ENCODE measurements at places on chromosomes 7 and 10.
A peak's percentile ranks its signal among the peaks of the same experiment; 100 is the strongest.

DNA sequence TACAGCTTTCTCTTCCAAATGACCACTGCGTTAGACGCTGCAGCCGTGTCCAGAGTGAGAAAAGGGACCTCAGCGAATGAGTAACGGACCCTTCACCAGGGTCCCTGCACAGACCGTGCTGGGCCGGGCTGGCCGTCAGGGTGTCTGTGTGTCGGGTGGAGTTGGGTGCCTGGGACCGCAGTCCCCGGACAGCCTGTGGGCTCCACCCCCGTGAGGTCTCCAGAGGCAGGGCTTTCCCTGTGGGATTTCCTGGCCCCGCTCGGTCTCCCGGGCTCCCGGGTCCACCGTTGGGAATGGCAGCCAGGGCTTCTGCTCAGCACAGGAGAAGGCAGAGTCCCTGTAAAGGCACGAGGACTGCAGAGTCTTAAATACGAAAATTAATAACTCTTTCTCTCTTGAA is 509.7 kb downstream of the TCERG1L start:
- DNase-seq = no peak
- H3K27me3 ChIP-seq = no peaks in the 10 kb centered on the region
- H3K36me3 ChIP-seq = no peaks in the 10 kb centered on the region
- no peak overlapping the region for H3K4me3 ChIP-seq
- no peaks in the 10 kb centered on the region for H3K4me1 ChIP-seq

- no peak overlapping the region for H3K4me3 ChIP-seq
- no peaks in the 10 kb centered on the region for H3K36me3 ChIP-seq
- H3K4me1 ChIP-seq = peaks cover 12% of the 10 kb centered on the region
Measured at GRCh38 chr7:70000737-70001348, 402.6 kb downstream of the AUTS2 start.

DNA sequence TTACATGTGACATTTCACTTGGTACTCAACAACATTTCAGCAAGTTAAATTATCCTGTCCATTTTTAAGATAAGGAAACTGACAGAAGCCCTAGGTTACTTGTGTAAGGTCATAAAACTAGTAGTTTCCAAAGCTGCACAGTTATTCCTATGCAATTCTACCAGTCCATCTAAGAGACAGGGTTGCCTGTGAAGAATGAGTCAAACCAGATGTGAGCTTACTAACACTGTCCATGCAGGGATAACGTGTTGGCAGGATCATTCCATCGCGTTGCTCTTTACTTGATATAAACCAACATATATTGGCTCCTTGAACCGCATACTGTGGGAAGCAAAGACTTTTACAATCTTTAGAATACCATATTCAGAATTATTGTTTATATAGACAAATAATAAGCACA is 280.9 kb upstream of the HGF start:
- H3K27ac ChIP-seq = no peak overlapping the region
- no peak for DNase-seq
- no peak overlapping the region for H3K4me3 ChIP-seq

DNA sequence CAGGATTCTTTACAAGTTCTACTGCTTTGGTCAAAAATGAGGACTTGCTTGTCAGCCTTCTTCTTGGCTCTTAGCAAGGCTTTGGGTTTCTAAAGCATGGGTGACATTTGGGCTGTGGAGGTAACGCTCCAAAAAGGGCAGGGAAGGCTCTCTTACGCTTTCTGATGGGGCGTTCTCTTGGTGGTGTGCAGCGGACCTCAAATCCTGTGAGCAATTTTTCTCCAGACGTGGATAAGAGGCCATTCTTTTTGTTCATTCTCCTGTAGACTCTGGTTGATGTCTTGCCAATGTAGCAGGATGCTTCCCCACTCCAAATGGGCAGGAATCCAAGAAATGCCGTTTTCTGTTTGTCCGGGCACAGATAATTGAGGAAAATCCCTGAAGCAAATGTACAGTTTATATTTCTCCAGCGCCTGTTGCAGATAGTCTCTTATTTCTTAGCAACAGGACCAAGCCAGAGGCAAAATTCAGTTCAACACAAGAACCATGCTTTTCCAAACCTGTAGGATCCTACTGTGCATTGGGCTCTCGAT is 138.4 kb upstream of the NFE2L3 start:
- peak; percentile 33 for DNase-seq
- H3K27ac ChIP-seq = no peak overlapping the region
- no peaks in the 10 kb centered on the region for H3K36me3 ChIP-seq
- no peak overlapping the region for H3K4me3 ChIP-seq
- H3K27me3 ChIP-seq = no peaks in the 10 kb centered on the region
- H3K4me1 ChIP-seq = peaks cover 3% of the 10 kb centered on the region

GRCh38 chr10:111128331-111129180 is 51.7 kb downstream of the ADRA2A start:
- no peak overlapping the region for H3K4me3 ChIP-seq
- no peaks in the 10 kb centered on the region for H3K36me3 ChIP-seq
- DNase-seq = no peak
- H3K27ac ChIP-seq = no peak overlapping the region
- no peaks in the 10 kb centered on the region for H3K4me1 ChIP-seq
- H3K27me3 ChIP-seq = no peaks in the 10 kb centered on the region

- H3K4me1 ChIP-seq = peaks cover 68% of the 10 kb centered on the region
- no peaks in the 10 kb centered on the region for H3K36me3 ChIP-seq
- H3K27me3 ChIP-seq = no peaks in the 10 kb centered on the region
- no peak overlapping the region for H3K4me3 ChIP-seq
- no peak overlapping the region for H3K27ac ChIP-seq
Measured at GRCh38 chr10:132630666-132631337, 93.2 kb downstream of the INPP5A start.

DNA sequence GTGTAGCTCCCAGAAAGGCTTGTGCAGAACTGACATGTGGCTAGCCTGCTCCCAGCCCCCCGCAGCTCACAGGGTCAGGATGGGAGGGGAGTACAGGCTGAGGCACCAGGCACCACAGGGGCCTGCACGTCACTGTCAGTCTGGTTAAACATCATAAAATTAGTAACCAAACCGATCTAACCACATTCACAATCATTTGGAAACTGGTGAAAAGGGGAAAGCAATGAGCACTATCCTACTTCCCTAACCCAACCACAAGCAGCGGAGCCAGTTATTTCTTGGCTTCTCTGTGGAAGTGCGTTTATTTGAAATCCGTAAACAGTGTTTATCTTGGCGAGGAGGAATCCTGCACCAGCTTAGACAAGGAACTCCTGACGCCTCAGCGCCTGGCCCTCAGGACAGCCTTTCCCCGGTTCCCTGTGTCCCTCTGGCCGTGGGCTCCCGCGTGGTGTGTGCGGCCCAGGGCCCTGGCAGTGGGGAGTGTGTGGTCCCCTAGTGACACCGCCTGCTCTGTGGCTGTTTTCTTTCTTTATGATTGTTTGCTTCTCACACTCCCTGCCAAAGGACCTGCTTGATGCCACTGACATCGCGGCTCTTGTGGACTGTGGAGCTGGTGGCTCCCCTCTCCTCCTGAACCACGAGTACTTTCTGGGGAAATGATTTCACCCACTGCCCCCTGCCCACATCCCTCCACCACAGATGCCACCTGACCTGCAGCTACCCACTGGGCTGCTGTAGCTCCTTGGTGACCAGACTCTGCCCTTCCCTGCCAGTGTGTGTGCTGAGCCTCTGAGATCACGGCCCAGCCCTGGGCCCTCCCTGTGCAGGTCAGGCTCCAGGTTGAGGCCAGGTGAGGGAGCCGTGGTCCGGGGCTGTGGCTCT is 38.0 kb downstream of the INPP5A start:
- peaks cover 10% of the 10 kb centered on the region for H3K4me1 ChIP-seq
- no peak overlapping the region for H3K27ac ChIP-seq
- no peaks in the 10 kb centered on the region for H3K36me3 ChIP-seq
- no peaks in the 10 kb centered on the region for H3K27me3 ChIP-seq

- no peaks in the 10 kb centered on the region for H3K36me3 ChIP-seq
- no peaks in the 10 kb centered on the region for H3K4me1 ChIP-seq
- H3K4me3 ChIP-seq = no peak overlapping the region
- no peak for DNase-seq
Measured at GRCh38 chr7:158498443-158499081, 89.1 kb downstream of the PTPRN2 start.

GRCh38 chr7:8423057-8423456 is 10.4 kb upstream of the NXPH1 start:
- H3K27me3 ChIP-seq = no peaks in the 10 kb centered on the region
- DNase-seq = no peak
- no peaks in the 10 kb centered on the region for H3K4me1 ChIP-seq

- peaks cover 10% of the 10 kb centered on the region for H3K4me1 ChIP-seq
- H3K4me3 ChIP-seq = no peak overlapping the region
- H3K36me3 ChIP-seq = no peaks in the 10 kb centered on the region
- no peaks in the 10 kb centered on the region for H3K27me3 ChIP-seq
- no peak overlapping the region for H3K27ac ChIP-seq
Measured at GRCh38 chr7:112079122-112079521, 127.1 kb downstream of the DOCK4 start.

GRCh38 chr7:129557686-129558481 is 53.6 kb upstream of the NRF1 start:
- no peaks in the 10 kb centered on the region for H3K36me3 ChIP-seq
- no peak for DNase-seq
- H3K27me3 ChIP-seq = no peaks in the 10 kb centered on the region
- H3K4me3 ChIP-seq = no peak overlapping the region
- H3K4me1 ChIP-seq = no peaks in the 10 kb centered on the region

DNA sequence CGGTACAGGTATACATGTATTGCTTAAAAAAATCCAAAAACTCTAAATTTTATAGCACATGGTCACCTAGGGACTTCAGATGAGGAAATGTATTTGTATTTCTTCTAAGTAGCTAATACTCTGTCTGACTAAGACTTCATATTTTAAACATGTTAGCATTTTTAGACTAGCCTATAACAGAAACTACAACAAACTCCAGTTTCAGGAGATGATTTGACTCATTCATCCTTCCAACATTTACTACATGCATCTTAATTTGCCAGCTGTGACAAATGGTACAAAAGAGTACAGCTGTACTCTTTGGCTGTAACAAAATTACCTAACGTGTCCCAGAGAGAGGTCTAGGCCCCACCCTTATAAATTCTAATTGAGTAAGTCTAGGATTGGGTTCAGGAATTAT is 22.2 kb downstream of the TMEM209 start:
- H3K4me1 ChIP-seq = no peaks in the 10 kb centered on the region
- peaks cover 54% of the 10 kb centered on the region for H3K36me3 ChIP-seq
- no peak for DNase-seq
- no peak overlapping the region for H3K27ac ChIP-seq
- H3K27me3 ChIP-seq = no peaks in the 10 kb centered on the region
- no peak overlapping the region for H3K4me3 ChIP-seq

- H3K36me3 ChIP-seq = no peaks in the 10 kb centered on the region
- H3K27ac ChIP-seq = peak overlapping the region; percentile 92
- peak overlapping the region; percentile 33 for H3K4me3 ChIP-seq
Measured at GRCh38 chr7:142321391-142321790, 63.5 kb upstream of the PRSS58 start.

DNA sequence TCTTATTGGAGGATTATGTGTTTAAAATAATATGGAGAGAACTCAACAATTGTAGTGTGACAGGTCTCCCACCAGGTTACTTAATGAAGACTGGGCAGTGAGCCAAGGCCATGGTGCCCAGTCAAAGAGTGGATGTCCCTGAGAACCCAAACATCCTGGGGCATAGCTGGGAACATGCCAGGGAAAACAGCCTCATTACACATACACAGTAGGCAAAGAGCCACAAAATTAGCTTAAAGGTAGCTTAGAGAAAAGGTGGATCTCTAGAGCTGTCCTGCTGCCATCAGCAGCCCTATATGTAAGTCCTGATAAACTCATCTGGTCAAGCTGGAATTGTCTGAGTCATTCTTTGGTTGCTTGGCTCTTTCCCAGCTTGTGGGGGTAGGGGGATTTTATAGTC is 287.8 kb downstream of the PHF14 start:
- no peak overlapping the region for H3K4me3 ChIP-seq
- no peak for DNase-seq
- no peaks in the 10 kb centered on the region for H3K36me3 ChIP-seq
- no peak overlapping the region for H3K27ac ChIP-seq

- no peaks in the 10 kb centered on the region for H3K4me1 ChIP-seq
- no peaks in the 10 kb centered on the region for H3K36me3 ChIP-seq
- DNase-seq = no peak
- no peak overlapping the region for H3K4me3 ChIP-seq
Measured at GRCh38 chr10:95031656-95032055, 37.6 kb downstream of the CYP2C8 start.

- H3K36me3 ChIP-seq = no peaks in the 10 kb centered on the region
- H3K4me1 ChIP-seq = no peaks in the 10 kb centered on the region
- no peak overlapping the region for H3K4me3 ChIP-seq
- DNase-seq = no peak
- H3K27me3 ChIP-seq = no peaks in the 10 kb centered on the region
Measured at GRCh38 chr7:82012453-82012852, 242.6 kb upstream of the HGF start.

- no peaks in the 10 kb centered on the region for H3K27me3 ChIP-seq
- H3K36me3 ChIP-seq = no peaks in the 10 kb centered on the region
- no peak for DNase-seq
- no peak overlapping the region for H3K4me3 ChIP-seq
- peaks cover 12% of the 10 kb centered on the region for H3K4me1 ChIP-seq
Measured at GRCh38 chr10:31341552-31341951, 22.5 kb downstream of the ZEB1 start.

- H3K4me1 ChIP-seq = no peaks in the 10 kb centered on the region
- peaks cover 42% of the 10 kb centered on the region for H3K27me3 ChIP-seq
- H3K4me3 ChIP-seq = no peak overlapping the region
- no peak overlapping the region for H3K27ac ChIP-seq
- DNase-seq = no peak
Measured at GRCh38 chr10:124386186-124387077, 32.3 kb downstream of the OAT start.

- no peaks in the 10 kb centered on the region for H3K4me1 ChIP-seq
- no peak overlapping the region for H3K4me3 ChIP-seq
- no peak for DNase-seq
- H3K27ac ChIP-seq = no peak overlapping the region
- H3K27me3 ChIP-seq = no peaks in the 10 kb centered on the region
- H3K36me3 ChIP-seq = no peaks in the 10 kb centered on the region
Measured at GRCh38 chr10:65194555-65194954, 1673.4 kb downstream of the REEP3 start.

GRCh38 chr10:104559935-104560334 is 81.2 kb upstream of the SORCS3 start:
- H3K27ac ChIP-seq = no peak overlapping the region
- H3K4me3 ChIP-seq = no peak overlapping the region
- no peaks in the 10 kb centered on the region for H3K36me3 ChIP-seq
- no peaks in the 10 kb centered on the region for H3K27me3 ChIP-seq
- no peaks in the 10 kb centered on the region for H3K4me1 ChIP-seq

- H3K4me3 ChIP-seq = no peak overlapping the region
- peaks cover 52% of the 10 kb centered on the region for H3K36me3 ChIP-seq
- H3K27ac ChIP-seq = no peak overlapping the region
Measured at GRCh38 chr7:107914831-107915230, 23.8 kb downstream of the DLD start.

GRCh38 chr10:77398558-77398957 is 239.1 kb downstream of the KCNMA1 start:
- H3K27me3 ChIP-seq = no peaks in the 10 kb centered on the region
- no peak overlapping the region for H3K4me3 ChIP-seq
- H3K27ac ChIP-seq = no peak overlapping the region
- H3K4me1 ChIP-seq = no peaks in the 10 kb centered on the region

DNA sequence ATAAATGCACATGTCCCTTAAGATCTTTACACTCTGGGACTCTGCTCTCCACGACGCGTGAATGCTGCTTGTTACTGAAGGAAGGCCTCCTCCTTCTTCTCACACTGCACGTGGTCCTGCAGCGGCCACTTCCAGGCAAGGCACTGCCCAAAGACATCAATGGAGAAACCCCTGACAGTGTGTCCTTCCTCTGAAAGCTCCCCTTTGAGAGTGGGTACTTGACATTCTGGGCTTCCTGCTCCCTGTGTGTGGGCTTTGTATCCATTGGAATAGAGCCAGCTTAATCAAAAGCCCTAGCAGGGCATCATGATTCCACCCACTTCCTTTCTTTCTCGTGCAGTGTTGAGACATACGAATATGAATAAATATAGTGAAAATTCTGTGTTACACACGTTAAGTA is 69.7 kb upstream of the STK17A start:
- H3K27me3 ChIP-seq = no peaks in the 10 kb centered on the region
- H3K4me1 ChIP-seq = peaks cover 6% of the 10 kb centered on the region
- no peak overlapping the region for H3K27ac ChIP-seq
